Glutamatergic neuron (in vitro differentiated cells): ENCODE measurements at places on chromosomes 5 and 9. TPM values are rescaled to one million over a fixed set of nuclear protein-coding genes. Genes with fewer than 3 reads are reported as not detected.

DNA sequence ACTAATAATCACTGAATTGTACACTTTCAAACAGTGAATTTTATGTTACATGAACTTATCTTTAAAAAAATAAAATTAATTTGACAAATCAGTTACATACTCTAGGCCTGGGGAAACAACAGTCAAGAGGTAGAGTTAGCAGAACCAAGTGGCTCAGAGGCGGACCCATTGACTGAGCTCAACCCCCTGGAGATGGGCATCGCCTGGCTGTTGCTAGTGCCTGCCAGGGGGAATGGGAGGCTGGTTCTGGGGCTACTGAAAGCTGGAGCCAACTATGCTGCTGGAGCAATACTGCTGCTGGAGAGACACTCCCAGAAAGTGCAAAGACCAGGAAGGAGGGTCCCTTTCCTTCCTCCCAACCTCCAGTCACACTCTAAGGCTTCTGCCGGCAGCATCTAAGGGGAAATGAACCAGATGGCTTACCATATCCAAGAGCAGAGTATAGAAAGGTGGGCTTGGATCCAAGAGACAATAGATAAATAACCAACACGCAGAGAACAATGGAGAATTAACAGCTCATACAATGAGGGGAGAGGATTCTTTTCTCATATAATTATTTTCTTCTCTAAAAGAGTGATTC lies 40.3 kb upstream of the ANKRD55 start:
- DNase-seq: no peak
- H3K27ac ChIP-seq: no peak overlapping the region
- peaks cover 2% of the 10 kb centered on the region for H3K27me3 ChIP-seq
- H3K36me3 ChIP-seq: peaks cover 6% of the 10 kb centered on the region

- H3K27me3 ChIP-seq: peaks cover 9% of the 10 kb centered on the region
- no peak overlapping the region for H3K27ac ChIP-seq
- H3K4me3 ChIP-seq: no peak overlapping the region
Measured at GRCh38 chr5:1172007-1172581, 29.3 kb upstream of the SLC6A19 start.

The EIF4E1B gene
- not detected for total RNA-seq

The SLCO6A1 gene
- total RNA-seq: 1.6 TPM

- peaks cover 20% of the 10 kb centered on the region for H3K4me1 ChIP-seq
- no peak overlapping the region for H3K27ac ChIP-seq
- no peak overlapping the region for H3K4me3 ChIP-seq
- H3K27me3 ChIP-seq: no peaks in the 10 kb centered on the region
- no peaks in the 10 kb centered on the region for H3K36me3 ChIP-seq
Measured at GRCh38 chr5:86675311-86675710, 57.6 kb downstream of the COX7C start.

The CARD6 gene
- not detected for total RNA-seq

GRCh38 chr5:104080646-104081175 lies 518.1 kb upstream of the NUDT12 start:
- peaks cover 16% of the 10 kb centered on the region for H3K4me1 ChIP-seq
- no peak overlapping the region for H3K4me3 ChIP-seq
- DNase-seq: no peak

DNA sequence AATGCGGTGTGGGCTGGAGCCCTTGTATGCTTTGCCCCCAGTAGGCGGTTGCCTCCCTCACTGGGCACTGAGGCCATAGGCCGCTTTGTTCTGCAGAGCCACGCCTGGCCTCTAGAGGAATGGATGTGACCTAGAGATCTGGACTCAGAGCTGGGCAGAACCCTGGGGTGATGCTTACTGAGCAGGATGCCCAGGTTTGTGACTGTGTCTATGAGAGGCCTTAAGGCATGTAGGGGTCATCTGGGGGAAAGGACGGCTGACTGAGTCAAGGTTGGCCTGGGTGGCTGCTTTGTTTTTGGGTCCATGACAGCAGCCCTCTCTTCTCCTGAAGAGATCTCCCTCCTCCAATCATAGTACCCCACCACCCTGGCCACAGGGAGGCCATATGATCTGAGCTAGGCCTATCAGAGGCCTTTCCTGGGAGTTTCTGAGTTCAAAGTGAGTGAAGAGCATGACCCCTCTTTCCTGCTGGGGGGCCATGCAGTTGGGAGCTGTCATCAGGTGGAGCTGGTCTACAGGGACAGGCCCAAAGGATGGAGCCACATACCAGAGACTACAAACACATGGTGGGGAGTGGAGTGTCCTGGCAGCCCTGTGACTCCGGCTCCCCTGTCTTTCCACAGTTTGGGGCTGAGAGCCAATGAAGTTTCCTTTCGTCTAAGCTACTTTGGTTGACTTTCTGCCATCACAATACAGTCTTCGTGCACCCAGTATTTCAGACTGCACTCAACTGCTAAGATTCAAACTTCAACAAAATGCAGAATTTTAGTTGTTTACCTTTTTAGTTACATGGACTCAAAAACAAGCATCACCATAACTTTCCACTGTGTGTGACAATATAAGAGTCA lies 165.4 kb downstream of the AUH start:
- no peak overlapping the region for H3K4me3 ChIP-seq
- peaks cover 2% of the 10 kb centered on the region for H3K27me3 ChIP-seq
- no peak for DNase-seq
- H3K36me3 ChIP-seq: peaks cover 11% of the 10 kb centered on the region
- no peak overlapping the region for H3K27ac ChIP-seq

The ACOT12 gene
- not detected for total RNA-seq

DNA sequence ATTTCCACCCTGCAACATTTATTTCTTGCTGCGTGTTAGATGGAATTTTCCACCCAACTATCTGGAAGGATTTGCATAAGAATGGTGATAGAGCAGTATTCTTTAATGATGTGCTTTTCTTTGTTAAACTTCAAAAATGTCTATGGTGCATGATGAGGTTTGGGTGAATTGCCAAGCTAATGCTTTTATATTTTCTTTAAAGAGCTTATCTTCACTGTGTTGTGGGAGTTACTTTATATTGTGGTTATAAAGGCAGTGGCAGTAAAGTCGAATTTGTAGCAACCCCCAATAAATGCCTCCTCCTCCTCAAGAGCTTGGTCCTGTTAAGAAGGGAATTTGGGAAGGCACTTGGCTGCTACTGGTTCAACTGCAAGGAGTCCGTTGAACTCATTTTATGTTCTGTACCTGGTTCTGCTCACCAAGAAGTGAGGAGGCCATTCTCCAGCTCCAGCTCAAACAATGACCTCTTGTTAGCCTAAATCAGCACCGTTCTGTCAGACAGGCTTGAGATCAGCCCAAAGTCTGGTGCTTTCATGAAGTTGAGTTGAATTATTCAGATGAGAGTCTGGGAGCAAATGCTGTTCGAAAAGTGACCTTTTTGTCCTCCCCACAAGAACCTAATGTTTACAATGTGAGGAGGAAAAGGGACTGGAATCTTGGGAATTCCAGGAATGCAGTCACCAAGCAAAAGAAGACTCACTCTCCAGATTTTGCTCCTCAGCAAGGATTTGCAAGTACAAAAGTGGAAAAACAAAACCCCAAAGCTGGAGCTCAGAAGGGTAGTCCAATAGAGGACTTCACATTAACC lies 217.0 kb downstream of the TMEM38B start:
- H3K27me3 ChIP-seq: no peaks in the 10 kb centered on the region
- no peak for DNase-seq
- H3K27ac ChIP-seq: no peak overlapping the region
- no peak overlapping the region for H3K4me3 ChIP-seq
- H3K4me1 ChIP-seq: peaks cover 5% of the 10 kb centered on the region

DNA sequence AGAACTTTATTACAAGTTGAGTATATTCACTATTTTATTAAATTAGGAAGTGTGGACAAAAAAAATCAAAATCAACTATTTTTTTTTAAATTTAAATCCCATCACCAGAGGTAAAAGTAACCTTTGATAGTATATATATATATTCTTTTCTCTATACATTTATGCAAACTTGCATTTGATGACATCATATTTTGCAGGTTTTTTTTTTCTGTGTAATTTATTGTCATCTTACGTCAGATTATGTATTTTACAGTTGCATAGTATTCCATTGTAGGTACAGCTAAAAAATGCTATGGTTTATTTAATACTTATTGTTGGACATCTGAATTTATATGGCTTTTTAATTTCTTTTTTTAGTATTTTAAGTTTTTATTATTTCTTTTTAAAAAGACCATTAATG lies 25.5 kb downstream of the APC start:
- peaks cover 3% of the 10 kb centered on the region for H3K27me3 ChIP-seq
- H3K4me1 ChIP-seq: no peaks in the 10 kb centered on the region
- no peak for DNase-seq
- H3K27ac ChIP-seq: no peak overlapping the region

The CTXN3 gene
- total RNA-seq: not detected

- H3K27ac ChIP-seq: no peak overlapping the region
- H3K4me3 ChIP-seq: no peak overlapping the region
- H3K36me3 ChIP-seq: peaks cover 5% of the 10 kb centered on the region
- peaks cover 1% of the 10 kb centered on the region for H3K27me3 ChIP-seq
- no peak for DNase-seq
- no peaks in the 10 kb centered on the region for H3K4me1 ChIP-seq
Measured at GRCh38 chr9:22840641-22841040, 394.0 kb downstream of the DMRTA1 start.

The CDC20B gene
- 0.34 TPM for total RNA-seq

- H3K4me1 ChIP-seq: peaks cover 2% of the 10 kb centered on the region
- H3K27me3 ChIP-seq: no peaks in the 10 kb centered on the region
- no peak overlapping the region for H3K4me3 ChIP-seq
- H3K27ac ChIP-seq: no peak overlapping the region
- H3K36me3 ChIP-seq: no peaks in the 10 kb centered on the region
- DNase-seq: no peak
Measured at GRCh38 chr9:110319781-110320492, 17.7 kb downstream of the TXNDC8 start.

DNA sequence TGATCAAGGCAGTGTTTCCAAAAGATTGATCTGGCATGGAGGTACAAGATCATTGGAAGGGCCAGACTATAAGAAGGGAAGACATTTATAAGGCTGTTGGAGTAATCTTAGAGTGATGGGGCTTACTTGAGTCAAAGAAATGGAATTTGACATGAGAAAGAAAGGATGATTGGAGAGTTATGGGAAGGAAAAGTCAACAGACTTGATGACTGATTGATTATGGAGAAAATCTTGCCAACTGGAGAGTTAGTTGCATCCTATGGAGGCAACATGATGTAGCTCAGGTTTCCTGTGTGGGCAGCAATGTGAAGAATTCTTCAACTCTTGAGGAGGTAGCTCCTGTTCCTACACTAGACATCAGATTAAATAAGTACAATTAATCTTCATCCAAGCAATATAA lies 10.9 kb upstream of the MAST4 start:
- DNase-seq: no peak
- no peaks in the 10 kb centered on the region for H3K27me3 ChIP-seq
- H3K4me1 ChIP-seq: no peaks in the 10 kb centered on the region
- no peak overlapping the region for H3K4me3 ChIP-seq
- no peak overlapping the region for H3K27ac ChIP-seq

DNA sequence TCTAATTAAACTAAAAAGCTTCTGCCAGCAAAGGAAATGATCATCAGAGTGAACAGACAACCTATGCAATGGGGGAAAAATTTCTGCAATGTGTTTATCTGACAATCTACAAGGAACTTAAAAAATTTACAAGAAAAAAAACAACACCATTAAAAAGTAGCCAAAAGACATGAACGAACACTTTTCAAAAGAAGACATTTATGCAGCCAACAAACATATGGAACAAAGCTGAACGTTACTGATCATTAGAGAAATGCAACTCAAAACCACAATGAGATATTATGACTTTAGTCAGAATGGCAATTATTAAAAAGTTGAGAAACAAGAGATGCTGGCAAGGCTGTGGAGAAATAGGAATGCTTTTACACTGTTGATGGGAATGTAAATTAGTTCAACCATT lies 530.4 kb upstream of the DAB2 start:
- no peaks in the 10 kb centered on the region for H3K27me3 ChIP-seq
- H3K4me3 ChIP-seq: no peak overlapping the region
- H3K36me3 ChIP-seq: no peaks in the 10 kb centered on the region
- DNase-seq: no peak
- H3K27ac ChIP-seq: no peak overlapping the region
- no peaks in the 10 kb centered on the region for H3K4me1 ChIP-seq

DNA sequence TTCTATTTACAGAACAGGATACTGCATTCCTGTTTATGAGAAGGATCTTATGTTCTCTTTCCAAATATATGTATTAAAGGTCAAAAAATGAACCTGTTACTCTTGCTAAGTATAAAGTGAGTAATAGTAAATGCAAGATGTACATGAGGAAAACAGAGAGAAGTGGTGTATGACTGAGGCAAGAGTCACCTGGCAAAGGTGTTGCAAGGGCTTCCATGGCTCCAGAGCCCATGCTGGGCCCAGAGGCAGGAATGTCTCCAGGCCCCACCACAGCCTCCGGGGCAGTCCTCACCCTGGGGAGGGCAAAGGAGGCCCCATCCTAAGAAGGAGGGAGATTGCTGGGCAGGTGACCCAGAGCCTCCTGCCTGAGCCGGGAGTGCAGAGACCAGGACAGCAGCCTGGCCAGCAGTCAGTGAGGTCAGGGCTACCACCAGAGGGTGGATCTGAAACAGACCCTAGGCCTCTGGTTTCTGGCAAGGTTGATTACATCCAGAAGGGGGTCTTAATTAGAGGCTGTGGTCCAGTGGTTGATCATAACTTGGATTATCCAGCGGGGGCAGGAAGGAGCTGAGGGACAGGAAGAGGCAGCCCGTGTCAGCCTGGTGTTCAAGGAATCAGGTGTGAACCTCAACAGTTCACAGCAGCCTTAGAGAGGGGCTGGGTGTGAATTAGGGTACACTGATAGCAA lies 57.3 kb upstream of the CPLX2 start:
- peaks cover 20% of the 10 kb centered on the region for H3K4me1 ChIP-seq
- DNase-seq: no peak
- H3K27ac ChIP-seq: peak overlapping the region; percentile 38
- no peak overlapping the region for H3K4me3 ChIP-seq
- no peaks in the 10 kb centered on the region for H3K27me3 ChIP-seq

- DNase-seq: no peak
- H3K4me3 ChIP-seq: no peak overlapping the region
- H3K27me3 ChIP-seq: no peaks in the 10 kb centered on the region
- peaks cover 3% of the 10 kb centered on the region for H3K4me1 ChIP-seq
Measured at GRCh38 chr9:99038484-99038820, 66.5 kb upstream of the TGFBR1 start.

The NUTM2F gene
- not detected for total RNA-seq

The DNAI1 gene
- 1.2 TPM for total RNA-seq

DNA sequence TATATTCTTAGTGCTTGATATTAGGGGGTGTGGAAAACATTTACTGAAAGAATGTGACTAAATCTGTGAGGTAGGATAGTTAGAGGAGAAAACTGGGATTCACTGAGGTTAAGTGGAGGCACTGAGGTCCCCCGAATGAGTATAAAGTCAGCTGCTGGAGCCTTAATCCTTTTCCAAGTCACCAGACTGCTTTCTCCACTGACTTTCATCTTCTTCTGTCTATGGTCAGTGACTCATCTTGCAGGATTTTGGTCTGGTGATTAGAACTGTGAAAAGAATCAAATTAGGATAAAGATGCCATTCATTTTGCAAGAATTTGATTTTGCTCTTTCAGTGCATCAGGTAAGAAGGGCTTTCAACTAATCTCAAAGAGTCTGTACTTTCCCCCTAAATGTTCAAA lies 89.3 kb upstream of the ALDH1A1 start:
- no peak overlapping the region for H3K4me3 ChIP-seq
- H3K36me3 ChIP-seq: no peaks in the 10 kb centered on the region
- peaks cover 8% of the 10 kb centered on the region for H3K4me1 ChIP-seq

GRCh38 chr5:568061-568781 lies 43.9 kb upstream of the CEP72 start:
- H3K27me3 ChIP-seq: peaks cover 11% of the 10 kb centered on the region
- no peak for DNase-seq
- H3K36me3 ChIP-seq: peaks cover 12% of the 10 kb centered on the region

GRCh38 chr5:39761199-39761950 lies 336.6 kb upstream of the DAB2 start:
- H3K27me3 ChIP-seq: peaks cover 1% of the 10 kb centered on the region
- no peak overlapping the region for H3K4me3 ChIP-seq
- no peak for DNase-seq
- H3K36me3 ChIP-seq: no peaks in the 10 kb centered on the region

The PNPLA7 gene
- total RNA-seq: 6.7 TPM

The TRPM3 gene
- total RNA-seq: 3.3 TPM
